EH (cell line): ENCODE measurements at places on chromosomes 1 and 21.
A peak's percentile ranks its signal among the peaks of the same experiment; 100 is the strongest.

- no peak for DNase-seq
Measured at GRCh38 chr1:61215676-61216289, 133.4 kb downstream of the NFIA start.

GRCh38 chr1:88204111-88204510 lies 480.0 kb upstream of the PKN2 start:
- no peak for DNase-seq

GRCh38 chr1:161737625-161738024 lies 12.0 kb upstream of the DUSP12 start:
- DNase-seq, result no peak

DNA sequence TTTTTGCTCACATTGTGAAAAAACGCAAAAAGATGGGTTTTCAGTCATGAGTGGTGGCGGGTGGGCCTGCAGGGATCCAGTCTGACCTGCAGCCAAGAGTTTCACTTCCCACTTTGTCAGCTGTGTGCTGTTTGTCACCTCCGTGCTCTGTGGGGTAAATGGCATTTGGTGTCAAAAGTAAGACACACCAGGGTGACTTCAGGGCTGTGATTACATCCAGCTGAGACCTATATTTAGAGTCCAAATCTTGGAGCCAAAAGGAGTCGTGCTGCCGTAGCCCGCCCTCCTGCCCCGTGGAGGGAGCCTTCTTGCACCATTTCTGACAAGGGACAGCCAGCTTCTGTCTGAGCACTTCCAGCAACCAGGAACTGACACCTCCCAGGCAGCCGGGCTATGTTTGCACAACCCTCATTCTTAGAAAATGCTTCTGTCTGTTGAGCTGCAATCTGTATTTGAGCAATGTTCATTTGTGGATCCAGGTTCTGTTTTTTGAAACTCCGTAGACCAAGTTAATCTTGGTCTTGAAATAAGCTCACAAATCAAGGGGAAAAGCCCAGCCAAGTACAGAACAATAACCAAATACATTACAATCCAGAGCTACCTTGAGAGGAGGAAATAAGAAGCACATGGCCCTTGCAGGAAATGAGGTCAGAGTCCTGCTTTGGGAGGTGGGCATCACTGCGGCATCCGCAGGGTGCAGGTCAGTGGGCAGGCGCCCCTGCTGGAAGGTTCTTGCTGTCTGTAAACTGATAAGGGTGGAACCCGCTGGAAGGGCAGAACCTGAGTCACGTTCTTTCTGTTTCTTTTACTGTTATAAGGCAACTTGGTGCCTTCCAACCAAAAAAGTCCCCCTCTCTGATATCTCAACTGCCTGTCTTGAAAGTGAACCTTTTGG lies 14.4 kb downstream of the ABCG1 start:
- no peak for DNase-seq

DNA sequence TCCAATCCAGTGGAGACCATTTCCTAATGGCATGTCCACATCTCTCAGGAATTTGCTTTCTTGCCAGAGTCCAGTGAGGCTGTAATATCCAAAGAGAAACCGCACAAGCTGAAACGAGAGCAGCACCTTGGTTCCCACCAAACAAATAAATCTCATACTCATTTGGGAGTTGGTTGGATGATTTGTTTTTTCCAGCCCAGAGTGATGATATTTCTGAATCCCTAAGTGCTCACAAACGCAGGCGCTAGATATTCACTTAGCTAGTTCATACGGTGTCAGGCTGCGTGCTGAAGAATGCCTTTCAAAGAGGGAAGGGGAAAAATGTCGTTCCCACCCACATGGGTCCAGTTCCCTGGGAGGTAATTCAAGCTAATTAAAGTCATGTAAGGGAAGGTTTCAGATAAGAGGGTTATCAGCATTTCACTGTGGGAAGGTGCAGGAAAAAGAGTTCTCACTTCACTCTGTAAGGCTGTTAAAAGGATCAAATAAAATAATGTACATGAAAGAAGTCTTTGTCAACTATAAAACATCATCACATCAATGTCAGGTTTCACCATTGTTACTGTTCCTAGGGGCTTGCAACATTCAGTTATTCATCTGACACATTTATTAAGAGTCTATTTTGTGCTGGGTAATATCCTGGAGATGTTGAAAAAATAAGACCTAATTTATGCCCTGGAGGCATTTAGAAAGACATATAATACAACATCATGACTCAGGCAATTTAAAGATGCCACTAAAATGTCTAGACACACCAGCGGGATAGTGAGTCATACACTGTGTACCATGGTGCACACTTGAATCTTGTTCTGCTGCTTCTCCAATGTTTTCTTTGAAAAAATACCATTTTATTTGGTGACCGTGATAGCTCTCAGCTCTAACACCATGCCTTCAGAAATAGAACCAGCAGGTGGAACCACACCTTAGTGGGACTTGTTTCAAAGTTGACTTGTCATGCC lies 19.3 kb downstream of the DPT start:
- DNase-seq, result peak; percentile 92

DNA sequence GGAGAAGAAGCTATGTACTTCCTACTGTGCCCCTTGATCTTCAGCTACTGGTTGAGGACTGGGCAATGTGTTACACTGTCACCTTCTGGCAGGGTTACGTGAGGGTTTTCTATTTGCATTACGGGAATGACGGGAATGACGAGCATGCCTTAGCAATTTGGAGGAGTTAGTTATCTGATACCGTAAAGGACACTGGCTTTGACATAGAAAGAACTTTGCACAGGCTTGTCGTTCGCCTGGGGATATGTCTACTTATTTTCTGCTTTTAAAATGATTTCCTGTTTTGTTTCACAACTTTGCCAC lies 19.8 kb upstream of the ACBD6 start:
- DNase-seq, result peak; percentile 37
